CD4-positive, alpha-beta memory T cell (primary cell): ENCODE measurements at places on chromosomes 7 and 10. TPM values are rescaled to one million over a fixed set of nuclear protein-coding genes. Genes with fewer than 3 reads are reported as not detected.

- peak; percentile 4 for DNase-seq
Observed at GRCh38 chr7:137454246-137454724, 110.8 kb upstream of the PTN start.

- no peak for DNase-seq
Observed at GRCh38 chr10:101770331-101771215, 5.3 kb downstream of the FGF8 start.

GRCh38 chr10:81109200-81109752, 571.6 kb downstream of the SH2D4B start:
- no peak for DNase-seq

- DNase-seq, result no peak
Observed at GRCh38 chr10:6046773-6047611, 15.2 kb downstream of the IL2RA start.

- no peak for DNase-seq
Observed at GRCh38 chr10:74012480-74012879, 14.6 kb downstream of the VCL start.

- DNase-seq, result no peak
Observed at GRCh38 chr7:2084781-2085505, 147.8 kb downstream of the MAD1L1 start.

DNA sequence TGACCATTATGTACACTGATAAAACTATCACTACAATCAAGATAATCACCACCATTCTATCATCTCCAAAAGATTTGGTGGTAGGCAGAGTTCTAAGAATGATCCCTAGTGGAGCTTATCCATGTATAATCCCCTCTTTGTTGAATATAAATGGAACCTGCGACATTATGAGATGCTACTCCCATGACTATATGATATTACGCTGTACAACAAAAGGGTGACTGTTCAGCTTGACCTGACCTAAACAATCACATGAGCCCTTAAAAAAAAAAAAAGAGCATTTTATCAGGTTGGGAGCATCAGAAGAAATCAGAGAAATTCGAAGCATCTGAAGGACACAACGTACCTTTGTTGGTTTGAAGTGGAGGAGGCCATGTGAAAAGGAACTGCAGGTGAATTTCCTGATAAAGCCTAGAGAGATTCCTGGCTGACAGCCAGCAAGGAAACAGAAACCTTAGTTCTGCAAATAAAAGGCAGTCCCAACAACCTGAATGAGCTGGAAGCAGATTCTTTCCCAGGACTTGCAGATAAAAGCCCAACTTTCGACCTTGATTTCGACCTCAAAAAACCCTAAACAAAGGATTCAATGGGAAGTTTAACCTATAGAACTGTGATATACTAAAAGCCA, 270.7 kb downstream of the ADRA2A start:
- DNase-seq, result no peak

DNA sequence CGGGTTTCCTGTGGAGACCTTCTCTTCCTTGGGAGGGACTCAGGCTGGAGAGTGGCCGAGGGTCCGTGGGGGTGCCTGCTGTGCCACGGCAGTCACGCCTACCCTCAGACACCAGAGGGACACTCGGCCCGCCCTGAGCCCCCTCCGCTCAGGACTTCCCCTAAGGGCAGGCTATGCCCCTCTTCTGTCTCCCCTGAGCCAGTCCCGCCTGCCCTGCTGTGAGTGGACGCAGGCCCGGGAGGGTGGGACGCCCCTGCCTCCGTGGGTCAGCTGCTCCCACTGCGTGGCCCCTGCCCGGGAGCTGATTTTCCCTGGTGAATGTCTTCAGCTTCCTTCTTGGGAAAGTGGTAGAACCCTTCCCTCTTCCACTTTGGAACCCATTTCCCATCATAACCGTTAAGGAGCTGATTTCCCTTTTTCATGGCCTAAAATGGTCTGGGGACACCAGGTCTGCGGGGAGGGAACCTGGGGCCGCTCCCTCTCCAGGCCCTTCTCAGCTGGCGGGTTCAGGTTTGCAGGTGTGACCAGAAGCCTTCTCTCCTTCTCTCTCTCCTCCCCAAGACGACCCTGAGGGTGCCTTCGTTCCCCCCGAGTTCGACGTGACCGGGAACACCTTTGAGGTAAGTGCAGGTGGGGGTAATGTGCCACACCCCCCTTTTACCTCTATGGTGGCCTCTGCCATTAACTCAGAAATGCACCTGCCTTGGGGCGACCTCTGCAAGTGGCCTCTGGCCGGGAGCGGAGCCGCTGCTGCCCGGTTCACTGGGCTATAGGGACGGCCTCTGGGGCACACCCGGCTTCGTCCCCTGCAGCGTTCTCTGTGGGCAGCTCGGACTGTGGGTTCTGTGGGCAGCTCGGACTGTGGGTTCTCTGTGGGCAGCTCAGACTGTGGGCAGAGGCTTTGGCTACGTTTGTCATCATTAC, 7.9 kb downstream of the KNDC1 start:
- DNase-seq, result no peak

CHAT gene
- total RNA-seq, result not detected
